ENCODE measurements at places on chromosomes 13 and 19.

GRCh38 chr13:111610081-111610480 is 289.6 kb downstream of the TEX29 start:
- no peak for DNase-seq

DNA sequence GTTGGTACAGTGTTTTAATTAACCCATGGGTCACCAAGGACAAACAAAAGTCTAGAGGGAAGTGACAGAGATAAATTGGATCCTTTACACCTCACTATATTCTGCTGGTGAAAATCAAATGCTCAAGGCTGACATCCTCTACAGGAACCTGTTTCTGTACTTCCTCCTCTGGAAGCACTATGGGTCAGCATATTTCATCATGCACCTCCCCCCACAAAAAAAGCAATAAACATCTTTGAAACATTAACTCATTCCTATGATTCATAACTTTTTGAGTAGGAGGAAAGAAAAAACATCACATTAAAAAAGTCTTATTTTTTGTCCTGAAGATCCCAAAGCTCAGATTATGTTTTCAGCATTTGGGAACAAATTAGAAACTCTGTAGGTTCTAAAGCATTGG is 588.3 kb upstream of the SGCG start:
- no peak for DNase-seq

GRCh38 chr13:114064450-114065140 is 67.8 kb downstream of the RASA3 start:
- DNase-seq = no peak

- no peak for DNase-seq
Observed at GRCh38 chr13:46901721-46902120, 4.9 kb upstream of the HTR2A start.

DNA sequence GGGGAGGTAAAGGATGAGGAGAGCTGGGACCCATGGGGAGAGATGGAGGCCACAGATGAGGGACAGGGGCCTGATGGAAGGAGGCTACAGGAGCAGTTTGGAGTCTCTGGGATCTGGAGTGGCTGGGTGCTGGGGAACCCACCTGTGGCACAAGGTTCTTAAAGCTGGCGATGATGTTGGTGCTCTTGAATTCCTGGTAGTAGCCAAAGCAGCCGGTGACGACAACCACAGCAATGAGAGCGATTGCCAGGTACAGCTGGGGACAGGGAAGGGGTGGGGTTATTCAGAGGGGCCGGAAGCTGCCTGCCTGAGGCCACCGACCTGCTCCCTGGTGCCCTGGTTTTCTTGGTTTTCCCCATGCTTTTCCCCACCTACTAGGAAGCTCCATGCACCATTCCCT is 2.8 kb downstream of the ATP4A start:
- no peak for DNase-seq
